ENCODE measurements at places on chromosomes 16 and 17. TPM values are rescaled to one million over a fixed set of nuclear protein-coding genes. Genes with fewer than 3 reads are reported as not detected.
A peak's percentile ranks its signal among the peaks of the same experiment; 100 is the strongest.

- DNase-seq = no peak
Measured at GRCh38 chr16:85574672-85575475, 38.2 kb upstream of the GSE1 start.

DNA sequence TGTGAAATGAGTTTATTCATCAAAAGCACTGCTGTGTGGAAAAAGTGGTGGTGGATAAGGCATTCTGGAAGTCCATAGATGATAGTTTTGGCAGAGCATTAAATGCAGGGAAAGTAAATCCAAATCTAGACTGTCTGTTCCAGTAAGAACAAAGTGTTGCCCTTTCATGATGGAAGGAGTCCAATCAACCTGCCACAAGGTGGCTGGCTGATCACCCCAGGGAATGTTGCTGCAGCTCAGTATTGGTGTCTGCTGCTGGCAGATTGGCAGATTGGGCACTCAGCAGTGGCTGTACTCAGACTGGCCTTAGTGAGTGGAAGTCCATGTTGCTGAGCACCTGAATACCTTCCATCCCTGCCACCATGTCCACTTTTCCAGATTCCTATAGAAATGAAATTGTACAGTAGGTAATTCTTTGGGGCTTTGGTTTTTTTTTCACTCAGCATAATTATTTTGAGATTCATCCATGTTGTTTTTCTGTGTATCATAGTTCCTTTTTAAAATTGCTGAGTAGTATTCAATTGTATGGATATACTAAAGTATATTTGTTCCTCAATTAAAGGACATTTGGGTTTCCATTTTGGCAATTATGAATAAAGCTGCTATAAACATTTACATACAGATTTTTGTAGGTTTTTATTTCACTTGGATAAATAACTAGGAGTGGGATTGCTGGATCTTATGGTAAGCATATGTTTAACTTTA, 14.3 kb downstream of the DYNLL2 start:
- DNase-seq = no peak

GRCh38 chr17:67399676-67400075, 22.6 kb downstream of the PITPNC1 start:
- no peak for DNase-seq

DNA sequence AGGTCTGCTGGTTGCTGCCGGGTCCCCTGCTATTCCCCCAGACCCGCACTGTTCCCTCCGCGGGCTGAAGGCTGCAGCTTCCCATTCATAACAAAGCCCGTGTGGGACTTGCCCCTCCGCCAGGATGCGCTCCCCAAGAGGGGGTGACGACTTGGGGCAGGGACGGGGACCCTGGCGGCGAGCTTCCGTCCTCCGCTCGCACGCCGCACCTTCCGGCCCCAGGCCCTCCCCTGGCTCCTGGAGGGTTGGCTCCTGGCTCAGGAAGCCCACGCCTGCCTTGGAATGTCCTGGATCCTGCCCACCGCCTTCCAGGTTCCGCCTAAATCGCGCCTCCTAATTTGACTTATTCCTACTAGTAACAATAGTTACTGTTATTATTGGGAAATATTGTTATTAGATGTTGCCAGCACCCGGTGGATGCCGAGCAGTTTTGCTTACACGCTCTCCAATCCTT, 1.1 kb upstream of the TFAP4 start:
- DNase-seq = peak; percentile 27

Gene LDHD
- 14.5 TPM for total RNA-seq

Gene SPOP
- total RNA-seq = 78.3 TPM

- no peak for DNase-seq
Measured at GRCh38 chr16:87368029-87368770, 15.4 kb downstream of the FBXO31 start.

DNA sequence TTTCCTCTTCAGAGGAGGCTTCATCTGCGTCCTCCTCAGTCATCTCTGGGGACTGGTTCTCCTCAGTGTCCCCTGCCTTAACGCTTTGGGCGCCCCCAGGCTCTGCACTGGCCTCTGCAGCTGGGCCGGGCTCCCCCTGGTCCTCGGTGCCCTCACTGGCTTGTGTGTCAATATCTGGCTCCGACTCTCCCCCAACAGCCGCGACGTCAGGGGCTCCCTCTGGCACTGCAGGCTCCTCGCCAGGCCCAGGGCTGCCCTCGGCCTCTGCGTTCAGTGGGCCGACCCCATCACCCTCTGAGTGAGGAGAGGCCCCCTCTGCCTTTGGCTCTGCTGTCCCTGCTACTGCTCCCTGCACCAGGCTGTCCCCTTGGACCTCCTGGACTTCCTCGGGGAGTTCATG, 34.7 kb downstream of the SRL start:
- no peak for DNase-seq

DNA sequence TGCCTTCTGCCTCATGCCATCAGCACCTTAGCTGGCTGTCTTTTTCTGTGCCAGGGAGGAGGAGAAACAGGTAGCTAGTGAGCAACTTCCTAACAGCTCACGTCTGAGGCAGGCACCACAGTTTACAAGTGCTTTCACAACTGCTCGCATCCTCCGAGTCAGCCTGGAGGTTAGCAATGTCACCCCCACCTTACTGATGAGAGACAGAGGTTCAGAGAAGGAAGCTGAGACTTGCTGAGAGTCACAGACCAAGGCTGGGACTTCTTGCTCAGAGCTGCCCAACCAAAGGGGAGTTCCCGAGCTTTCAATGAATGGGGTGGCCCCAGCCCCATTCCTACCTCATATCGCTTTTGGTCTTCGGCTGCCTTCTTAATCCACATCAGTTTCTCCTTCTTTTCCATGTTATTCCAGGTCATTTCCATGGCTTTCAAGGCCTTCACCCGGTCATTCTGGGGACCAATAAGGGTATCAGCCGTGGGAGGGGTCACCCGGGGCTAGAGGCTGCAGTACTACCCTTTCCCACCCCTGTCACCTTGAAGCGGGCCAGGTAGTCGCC, 9.6 kb downstream of the UBTF start:
- DNase-seq = no peak

DNA sequence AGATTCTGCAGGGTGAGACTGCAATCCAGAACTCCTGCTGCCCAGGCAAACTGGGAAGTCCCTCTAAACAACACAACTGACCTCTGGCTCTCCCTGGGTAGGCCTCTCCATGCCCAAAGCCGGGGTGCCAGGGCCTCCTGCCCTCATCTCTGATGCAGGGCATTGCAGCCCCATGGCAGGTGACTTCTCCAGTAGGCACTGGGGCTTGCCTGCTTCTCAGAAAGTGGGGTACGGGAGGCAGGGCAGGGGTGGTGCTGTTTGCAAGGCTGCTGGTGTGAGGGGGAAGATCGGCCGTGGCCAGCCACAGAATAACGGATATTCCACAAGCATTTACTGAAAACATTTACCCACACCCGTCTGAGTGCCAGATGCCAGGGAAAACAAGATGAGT, 4.1 kb upstream of the GPRC5C start:
- DNase-seq = no peak

DNA sequence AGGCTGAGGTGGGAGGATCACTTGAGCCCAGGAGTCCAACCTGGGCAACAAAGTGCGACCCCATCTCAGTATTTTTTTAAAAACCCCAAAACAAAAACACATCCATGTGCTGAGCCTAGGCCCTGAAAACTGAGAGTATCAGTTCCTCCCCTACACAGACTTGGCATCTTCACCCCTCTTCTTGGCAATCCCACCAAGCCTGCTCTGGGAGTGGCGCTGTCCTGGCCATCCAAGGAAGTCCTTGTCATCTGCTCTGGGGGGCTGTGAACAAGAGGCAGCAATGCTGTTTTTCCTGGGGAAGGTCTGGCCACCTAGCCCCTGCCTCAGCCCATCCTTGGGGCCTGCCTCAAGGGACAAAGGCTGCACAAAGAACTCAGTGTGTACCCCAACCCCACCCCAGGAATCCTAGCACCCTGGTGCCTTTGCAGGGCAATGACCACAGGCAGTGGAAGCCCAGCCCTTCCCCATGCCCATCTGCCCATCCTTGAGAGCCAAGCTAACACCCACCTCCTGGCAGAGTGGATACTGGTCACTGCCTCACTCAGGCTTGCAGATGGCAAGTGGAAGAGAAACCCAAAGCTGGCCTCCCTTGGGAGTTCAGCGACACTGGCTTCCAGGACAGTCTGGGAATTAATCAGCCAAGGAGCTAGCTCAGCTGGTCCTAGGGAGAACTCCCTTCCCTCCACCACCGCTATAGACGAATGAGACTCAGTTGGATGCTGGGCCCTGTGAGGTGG, 14.8 kb upstream of the GFOD2 start:
- DNase-seq = no peak

GRCh38 chr16:89798832-89799370, 17.5 kb downstream of the FANCA start:
- DNase-seq = no peak

Gene ACSM3
- total RNA-seq = 11.0 TPM

DNA sequence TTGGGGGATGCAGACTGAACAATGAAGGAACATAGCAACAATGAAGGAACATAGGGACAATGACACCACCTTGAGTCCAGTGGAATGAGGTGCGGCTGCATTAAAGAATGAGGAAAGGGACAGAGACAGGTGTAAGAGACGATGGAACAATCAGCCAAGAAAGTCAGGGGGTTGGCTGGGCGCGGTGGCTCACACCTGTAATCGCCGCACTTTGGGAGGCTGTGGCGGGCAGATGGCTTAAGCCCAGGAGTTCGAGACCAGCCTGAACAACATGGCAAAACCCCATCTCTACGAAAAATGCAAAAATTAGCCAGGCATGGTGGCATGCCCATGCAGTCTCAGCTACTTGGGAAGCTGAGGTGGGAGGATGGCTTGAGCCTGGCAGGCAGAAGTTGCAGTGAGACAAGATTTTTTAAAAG, 13.6 kb upstream of the CBFB start:
- DNase-seq = peak; percentile 47

DNA sequence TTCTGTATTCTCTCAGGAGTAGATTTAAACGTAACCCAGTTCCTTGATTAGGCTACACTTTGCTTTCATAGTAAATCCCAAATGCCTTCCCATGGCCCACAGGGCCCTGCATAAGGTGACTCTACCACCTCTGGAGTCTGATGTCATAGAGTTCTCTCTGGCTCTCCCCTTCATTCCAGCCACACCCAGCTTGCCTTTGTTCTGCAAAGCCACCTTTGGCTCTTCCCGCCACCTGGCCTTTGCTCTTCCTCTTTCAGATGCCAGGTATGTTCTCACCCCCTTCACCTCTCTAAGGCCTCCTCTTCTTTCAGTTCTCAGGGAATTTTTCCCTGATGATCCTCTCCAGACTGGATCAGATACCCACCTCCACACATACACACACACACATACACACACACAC, 141.3 kb upstream of the HSBP1 start:
- DNase-seq = peak; percentile 76

DNA sequence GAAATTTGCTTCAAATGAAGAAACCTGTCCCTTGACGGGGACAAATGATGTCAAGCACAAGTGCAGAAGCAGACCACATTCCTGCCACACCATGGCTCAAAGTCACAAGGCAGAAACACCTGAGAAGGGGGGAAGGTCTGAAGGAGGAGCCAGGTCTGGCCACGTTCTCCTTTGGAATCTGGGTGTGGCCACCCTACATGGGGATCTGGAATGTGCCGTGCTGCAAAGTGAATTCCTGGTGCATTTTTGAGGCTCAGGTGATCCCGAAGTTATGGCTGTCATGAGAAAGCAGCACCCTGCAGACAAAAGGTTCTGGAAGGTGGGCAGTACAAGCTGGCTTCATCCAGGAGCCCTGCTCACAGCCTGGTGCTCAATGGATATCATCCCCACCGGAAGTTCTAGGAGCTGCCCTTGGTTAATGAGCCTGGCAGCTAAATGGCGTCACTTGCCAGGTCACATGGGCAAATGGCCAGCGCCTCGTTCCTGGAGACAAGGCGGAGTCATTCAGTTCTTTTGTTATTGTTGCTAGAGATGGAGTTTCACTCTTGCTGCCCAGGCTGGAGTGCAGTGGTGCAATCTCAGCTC, 20.1 kb upstream of the ADCY9 start:
- DNase-seq = peak; percentile 65

- DNase-seq = no peak
Measured at GRCh38 chr16:67312719-67313118, 13.8 kb downstream of the KCTD19 start.

Gene OR2C1
- 0.14 TPM for total RNA-seq

Gene LLGL1
- total RNA-seq = 19.6 TPM

GRCh38 chr17:42517516-42517915, 18.5 kb upstream of the NAGLU start:
- peak; percentile 92 for DNase-seq

DNA sequence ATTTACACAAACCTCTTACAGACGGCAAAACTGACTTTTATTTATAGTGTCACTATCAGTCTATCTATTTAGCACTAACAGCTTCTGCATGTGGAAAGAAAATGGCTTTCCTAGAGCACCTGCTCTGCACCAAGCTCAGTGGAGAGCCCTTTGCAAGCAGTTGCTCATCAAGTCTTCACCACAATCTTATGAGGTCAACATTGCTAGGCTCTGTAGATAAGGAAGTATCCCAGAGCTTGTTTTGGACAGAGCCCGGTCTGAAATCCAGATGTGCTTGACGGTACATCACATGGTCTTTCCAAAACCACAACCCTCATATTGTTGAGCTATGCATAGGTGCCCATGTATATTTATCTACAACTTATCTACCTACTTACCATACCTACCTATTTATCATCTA, 572.7 kb upstream of the CDH5 start:
- no peak for DNase-seq
